ENCODE measurements at places on chromosomes 2 and 18. TPM values are rescaled to one million over a fixed set of nuclear protein-coding genes. Genes with fewer than 3 reads are reported as not detected.
A peak's percentile ranks its signal among the peaks of the same experiment; 100 is the strongest.

DNA sequence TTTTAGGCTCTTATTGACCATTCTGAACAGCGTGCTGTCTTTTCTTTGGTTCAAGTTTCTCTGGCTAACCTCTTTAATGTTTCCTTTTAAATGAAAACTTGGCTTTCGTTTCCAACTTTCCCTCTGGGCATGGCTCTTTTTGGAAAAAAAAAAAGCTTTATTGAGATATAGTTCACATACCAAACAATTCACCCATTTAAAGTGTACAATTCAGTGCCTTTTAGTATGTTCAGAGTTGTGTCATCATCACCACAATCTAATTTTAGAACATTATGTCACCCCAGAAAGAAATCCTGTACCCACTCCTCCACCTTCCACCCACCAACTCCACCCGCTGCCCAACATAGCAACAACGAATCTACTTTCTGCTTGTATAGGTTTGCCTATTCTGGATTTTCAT is 322.4 kb downstream of the ADCYAP1 start:
- H3K4me1 ChIP-seq: no peaks in the 10 kb centered on the region
- no peak for DNase-seq
- H3K27me3 ChIP-seq: no peaks in the 10 kb centered on the region
- no peaks in the 10 kb centered on the region for H3K36me3 ChIP-seq
- H3K27ac ChIP-seq: no peak overlapping the region
- no peak overlapping the region for H3K4me3 ChIP-seq

DNA sequence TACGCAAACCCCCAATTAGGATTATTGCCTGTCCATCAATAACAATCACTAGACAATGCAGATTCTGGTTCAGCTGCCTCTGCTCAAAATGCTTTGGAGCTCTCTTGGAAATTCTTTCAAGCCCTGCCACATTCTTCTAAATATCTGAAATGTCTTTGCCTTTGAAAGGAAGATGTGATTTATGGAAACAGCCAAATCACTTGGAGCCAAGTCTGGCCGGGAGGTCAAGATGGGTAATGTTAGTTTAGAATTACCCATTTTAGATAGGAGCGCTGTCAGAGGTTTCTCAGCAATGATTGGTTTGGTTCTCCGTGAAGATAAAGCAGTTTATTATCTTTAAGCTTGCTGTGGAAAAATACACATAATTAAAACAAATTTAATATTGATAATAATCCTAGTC is 306.7 kb downstream of the SETBP1 start:
- no peaks in the 10 kb centered on the region for H3K36me3 ChIP-seq
- H3K4me1 ChIP-seq: no peaks in the 10 kb centered on the region
- H3K4me3 ChIP-seq: no peak overlapping the region
- no peak overlapping the region for H3K27ac ChIP-seq
- H3K27me3 ChIP-seq: no peaks in the 10 kb centered on the region
- DNase-seq: no peak

GRCh38 chr2:164054651-164055050 is 318.8 kb upstream of the FIGN start:
- H3K27me3 ChIP-seq: peaks cover 6% of the 10 kb centered on the region
- no peak for DNase-seq
- no peak overlapping the region for H3K27ac ChIP-seq
- H3K36me3 ChIP-seq: no peaks in the 10 kb centered on the region
- no peak overlapping the region for H3K4me3 ChIP-seq

- DNase-seq: no peak
- no peaks in the 10 kb centered on the region for H3K36me3 ChIP-seq
- peaks cover 59% of the 10 kb centered on the region for H3K4me1 ChIP-seq
- H3K27ac ChIP-seq: no peak overlapping the region
- H3K4me3 ChIP-seq: no peak overlapping the region
These were observed 126.4 kb downstream of the MAP4K4 start for GRCh38 chr2:101823859-101824258.

The MC5R gene
- polyA plus RNA-seq: not detected

GRCh38 chr2:233856184-233856583 is 1.8 kb upstream of the HJURP start:
- no peak overlapping the region for H3K27ac ChIP-seq
- H3K36me3 ChIP-seq: no peaks in the 10 kb centered on the region
- DNase-seq: no peak
- no peaks in the 10 kb centered on the region for H3K27me3 ChIP-seq

- no peak overlapping the region for H3K27ac ChIP-seq
- H3K27me3 ChIP-seq: no peaks in the 10 kb centered on the region
- no peaks in the 10 kb centered on the region for H3K36me3 ChIP-seq
- no peak for DNase-seq
- H3K4me3 ChIP-seq: no peak overlapping the region
These were observed 7.3 kb downstream of the IL1R1 start for GRCh38 chr2:102149644-102150455.

The KCNJ3 gene
- 0.19 TPM for polyA plus RNA-seq

GRCh38 chr2:5495586-5495985 is 196.6 kb upstream of the SOX11 start:
- peak overlapping the region; percentile 55 for H3K27ac ChIP-seq
- no peak for DNase-seq
- H3K4me3 ChIP-seq: no peak overlapping the region
- H3K4me1 ChIP-seq: peaks cover 10% of the 10 kb centered on the region

- H3K4me3 ChIP-seq: no peak overlapping the region
- no peak for DNase-seq
- no peaks in the 10 kb centered on the region for H3K36me3 ChIP-seq
- no peaks in the 10 kb centered on the region for H3K27me3 ChIP-seq
- H3K4me1 ChIP-seq: no peaks in the 10 kb centered on the region
- H3K27ac ChIP-seq: no peak overlapping the region
These were observed 764.1 kb upstream of the NXPH2 start for GRCh38 chr2:139544186-139544851.

The SULT6B1 gene
- not detected for polyA plus RNA-seq

- no peaks in the 10 kb centered on the region for H3K27me3 ChIP-seq
- H3K27ac ChIP-seq: no peak overlapping the region
- H3K4me3 ChIP-seq: no peak overlapping the region
- no peaks in the 10 kb centered on the region for H3K4me1 ChIP-seq
- H3K36me3 ChIP-seq: no peaks in the 10 kb centered on the region
- no peak for DNase-seq
These were observed 438.9 kb downstream of the PTPRM start for GRCh38 chr18:8005870-8006569.

DNA sequence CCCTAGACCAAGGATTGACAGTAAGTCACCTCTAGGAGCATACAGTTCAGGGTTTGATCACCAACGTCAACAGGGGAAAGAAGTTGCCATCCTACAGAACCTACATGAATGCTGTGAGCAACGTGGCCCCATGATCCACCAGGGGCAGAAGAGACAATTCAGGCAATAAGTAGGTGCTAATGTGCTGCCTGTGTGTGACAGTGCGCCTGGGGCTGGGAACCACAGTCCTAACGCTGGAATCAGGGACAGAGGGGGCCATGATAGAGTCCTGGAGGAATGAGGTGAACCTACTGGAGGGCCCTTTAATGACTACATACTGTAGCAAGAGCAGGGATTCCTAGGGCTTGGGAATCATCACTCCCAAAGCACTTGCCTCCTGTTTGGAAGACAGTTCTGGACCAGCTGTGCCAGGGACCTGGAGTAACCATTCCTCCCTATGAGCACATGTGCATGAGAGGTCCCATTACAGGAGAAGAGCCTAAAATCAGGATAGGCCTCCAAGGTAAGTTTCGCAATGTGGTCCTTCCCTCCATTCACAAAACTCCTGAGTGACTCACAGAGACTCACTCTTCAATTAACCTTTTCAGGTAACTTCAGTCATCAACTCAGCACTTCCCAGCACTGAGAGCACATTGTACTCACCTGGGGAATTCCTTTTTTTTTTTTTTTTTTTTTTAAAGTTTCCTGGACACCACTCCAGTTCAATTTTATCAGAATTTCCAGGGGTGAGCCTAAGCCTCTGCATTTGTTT is 214.0 kb downstream of the TMEM163 start:
- no peaks in the 10 kb centered on the region for H3K27me3 ChIP-seq
- no peak overlapping the region for H3K4me3 ChIP-seq
- no peaks in the 10 kb centered on the region for H3K4me1 ChIP-seq
- H3K36me3 ChIP-seq: no peaks in the 10 kb centered on the region
- no peak for DNase-seq

GRCh38 chr2:241273210-241274020 is 42.1 kb downstream of the HDLBP start:
- peak overlapping the region; percentile 90 for H3K4me3 ChIP-seq
- H3K27ac ChIP-seq: peak overlapping the region; percentile 96

DNA sequence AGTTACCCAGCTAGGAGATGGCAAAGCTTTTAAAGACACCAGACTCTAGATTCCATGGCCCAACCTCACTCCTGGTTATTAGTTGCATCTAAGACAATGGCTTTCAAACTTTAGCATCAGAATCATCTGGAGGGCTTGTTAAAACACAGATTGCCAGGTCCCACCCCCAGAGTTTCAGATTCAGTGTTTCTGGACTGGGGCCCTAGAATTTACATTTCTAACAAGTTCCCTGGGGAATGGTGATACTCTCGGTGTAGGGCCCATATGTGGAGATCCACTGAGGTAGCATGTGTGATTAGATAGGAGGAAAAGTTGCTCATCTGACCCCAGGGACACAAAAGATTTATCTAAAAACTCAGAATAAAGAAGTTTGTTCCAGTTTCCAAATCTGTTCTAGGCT is 14.5 kb upstream of the TTR start:
- no peak overlapping the region for H3K4me3 ChIP-seq
- H3K27me3 ChIP-seq: no peaks in the 10 kb centered on the region
- H3K4me1 ChIP-seq: peaks cover 4% of the 10 kb centered on the region
- no peak for DNase-seq
